ENCODE measurements at places on chromosomes 13 and 19.

- DNase-seq = no peak
These were observed 13.7 kb downstream of the WBP4 start for GRCh38 chr13:41075034-41075433.

- DNase-seq = no peak
These were observed 2.7 kb upstream of the CEBPA start for GRCh38 chr19:33304760-33305647.

DNA sequence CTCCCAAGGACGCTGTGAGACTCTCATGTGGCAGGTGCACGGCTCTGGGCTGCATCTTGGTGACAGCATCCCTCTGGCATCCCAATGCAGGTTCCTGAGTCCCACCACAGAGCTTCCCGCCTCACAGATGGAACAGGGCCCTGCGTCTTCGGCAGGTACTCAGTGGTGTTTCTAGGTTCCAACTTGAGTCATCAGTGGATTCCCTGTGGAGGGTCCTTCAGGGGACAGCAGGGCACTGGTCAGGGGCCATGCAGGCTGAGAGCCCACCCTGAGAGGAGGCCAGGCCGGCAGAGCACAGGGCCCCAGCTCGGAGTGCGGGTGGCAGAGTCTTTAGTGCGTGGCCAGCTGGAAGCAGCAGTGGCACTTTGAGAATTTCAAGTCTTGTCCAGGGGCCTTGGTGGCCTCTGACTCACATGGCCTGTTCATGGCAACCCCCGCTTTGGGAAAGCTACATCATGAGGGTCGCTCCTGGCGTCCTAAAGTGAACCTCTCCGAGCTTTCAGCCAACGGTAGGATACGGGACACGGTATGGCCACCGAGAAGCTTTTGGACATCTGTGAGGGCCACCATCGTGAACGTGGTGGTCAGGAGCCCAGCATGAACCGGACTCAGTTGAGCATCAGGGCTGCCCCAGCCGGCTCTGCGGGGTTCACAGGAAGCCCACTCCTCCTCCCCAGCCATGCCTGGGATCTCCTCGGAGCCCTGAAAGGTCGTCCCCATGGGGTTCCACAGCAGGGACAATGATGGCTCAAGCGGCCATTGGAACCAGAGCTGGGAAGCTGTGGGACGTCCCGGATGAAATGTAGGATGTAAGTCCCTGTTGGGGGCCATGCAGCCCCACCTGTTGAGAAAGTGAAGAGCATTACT lies 72.0 kb upstream of the MCF2L start:
- peak; percentile 10 for DNase-seq

GRCh38 chr19:8511573-8512101 lies 2.3 kb downstream of the ZNF414 start:
- no peak for DNase-seq

GRCh38 chr19:52739576-52739975 lies 4.7 kb upstream of the ZNF611 start:
- DNase-seq = no peak

- no peak for DNase-seq
These were observed 146.3 kb upstream of the WASF3 start for GRCh38 chr13:26411206-26411605.

DNA sequence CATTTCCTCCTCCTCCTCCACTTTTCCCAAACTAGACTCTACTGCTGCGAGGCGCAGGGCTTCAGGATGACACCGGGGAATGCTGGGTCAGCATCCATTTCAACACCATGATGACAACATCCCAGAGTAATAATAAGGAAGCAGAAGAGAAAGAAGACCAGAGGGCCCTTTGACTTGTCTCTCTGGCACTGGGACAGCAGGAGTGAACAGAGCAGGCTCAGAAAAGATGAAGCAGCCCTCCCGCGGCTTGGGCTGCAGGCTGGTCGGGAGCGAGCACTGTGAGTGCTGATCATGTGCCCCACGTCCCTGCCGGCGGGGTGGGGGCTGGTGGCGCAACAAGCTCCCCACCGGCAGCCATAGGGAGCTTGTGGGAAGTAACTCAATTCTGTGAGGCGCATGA lies 30.5 kb downstream of the RANBP3 start:
- DNase-seq = no peak

- no peak for DNase-seq
These were observed 30.6 kb downstream of the SLC6A16 start for GRCh38 chr19:49294401-49294800.

DNA sequence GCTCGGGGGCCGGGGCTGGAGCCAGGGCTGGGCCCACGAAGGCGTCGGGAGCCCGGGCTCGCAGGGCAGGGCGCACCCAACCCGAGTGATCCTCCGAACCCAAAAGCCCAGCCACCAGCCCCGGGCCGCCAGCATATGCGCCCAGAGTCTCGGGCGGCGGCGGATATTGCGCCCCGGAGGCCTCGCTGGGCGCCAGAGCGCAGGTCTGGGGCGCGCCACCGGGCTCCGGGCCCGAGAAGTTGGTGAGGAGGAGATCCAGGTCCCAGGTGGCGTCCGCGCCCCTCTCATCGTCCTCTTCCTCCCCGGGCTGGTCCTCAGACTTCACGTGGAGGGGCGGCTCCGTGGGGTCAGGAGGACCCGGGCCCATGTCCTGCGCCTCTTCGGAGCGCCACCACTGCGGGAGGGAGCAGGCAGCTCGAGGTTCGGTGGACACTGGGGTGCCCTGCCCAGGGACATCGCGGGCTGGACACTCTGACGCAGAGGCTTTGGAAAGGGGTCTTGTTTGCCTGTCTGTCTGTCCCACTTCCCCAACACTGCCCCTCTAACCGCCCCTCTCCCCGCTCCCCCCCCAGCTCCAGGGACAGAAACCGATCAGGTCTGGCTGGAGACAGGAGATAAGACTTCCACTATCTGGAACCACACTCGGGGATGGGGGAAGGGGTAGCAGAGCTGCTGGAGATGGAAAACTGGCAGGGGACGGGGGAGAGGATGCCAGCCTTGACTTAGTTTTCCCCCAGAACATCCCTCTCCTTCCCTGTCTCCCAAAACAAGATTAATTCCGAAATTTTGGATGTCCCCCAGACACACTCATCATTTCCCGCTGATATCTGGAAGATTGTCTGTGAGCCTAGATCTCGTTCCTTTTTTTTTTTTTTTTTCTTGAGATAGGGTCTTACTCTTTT lies 1.0 kb downstream of the KLF1 start:
- no peak for DNase-seq

DNA sequence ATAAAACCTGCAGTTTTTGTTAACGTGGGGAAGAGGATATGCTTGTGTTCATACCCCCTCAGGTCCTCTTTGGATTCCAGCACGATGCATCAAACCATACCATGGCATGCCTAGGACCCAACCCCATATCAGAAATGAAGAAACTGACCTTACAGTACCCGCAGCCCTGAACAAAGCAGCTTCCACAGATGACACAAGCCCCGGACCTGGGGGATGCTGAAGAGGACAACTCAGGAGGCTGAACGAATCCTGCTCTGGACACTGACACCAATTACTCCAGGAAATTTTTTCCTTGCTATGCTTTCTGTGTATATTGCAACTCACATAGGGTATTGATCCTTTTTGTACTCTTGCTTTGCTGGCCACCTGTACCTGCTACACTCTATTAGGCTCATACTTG lies 129.6 kb downstream of the ZNF675 start:
- DNase-seq = no peak

DNA sequence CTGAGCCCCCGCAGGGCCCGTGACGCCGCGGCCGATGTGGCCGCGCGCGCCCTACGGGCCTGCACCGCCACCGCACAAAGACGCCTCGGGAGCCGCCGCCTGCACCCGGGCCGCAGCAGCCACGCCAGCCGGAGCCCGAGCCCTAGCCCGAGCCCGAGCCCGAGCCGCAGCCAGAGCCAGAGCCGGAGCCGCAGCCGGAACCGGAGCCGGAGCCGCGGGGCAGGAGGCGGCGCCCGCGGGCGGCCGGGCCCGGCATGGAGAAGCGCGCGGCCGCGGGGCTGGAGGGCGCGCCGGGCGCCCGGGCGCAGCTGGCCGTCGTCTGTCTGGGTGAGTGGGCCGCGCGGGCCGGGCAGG lies 379 bp downstream of the LRP3 start:
- DNase-seq = no peak

All from glutamatergic neuron (in vitro differentiated cells).